ENCODE measurements at places on chromosomes 16 and 17.
A peak's percentile ranks its signal among the peaks of the same experiment; 100 is the strongest.

- no peak overlapping the region for H3K4me3 ChIP-seq
- peak overlapping the region; percentile 30 for H3K27ac ChIP-seq
- no peaks in the 10 kb centered on the region for H3K36me3 ChIP-seq
- peaks cover 33% of the 10 kb centered on the region for H3K4me1 ChIP-seq
Observed at GRCh38 chr17:17106756-17107155, 64.5 kb downstream of the MPRIP start.

DNA sequence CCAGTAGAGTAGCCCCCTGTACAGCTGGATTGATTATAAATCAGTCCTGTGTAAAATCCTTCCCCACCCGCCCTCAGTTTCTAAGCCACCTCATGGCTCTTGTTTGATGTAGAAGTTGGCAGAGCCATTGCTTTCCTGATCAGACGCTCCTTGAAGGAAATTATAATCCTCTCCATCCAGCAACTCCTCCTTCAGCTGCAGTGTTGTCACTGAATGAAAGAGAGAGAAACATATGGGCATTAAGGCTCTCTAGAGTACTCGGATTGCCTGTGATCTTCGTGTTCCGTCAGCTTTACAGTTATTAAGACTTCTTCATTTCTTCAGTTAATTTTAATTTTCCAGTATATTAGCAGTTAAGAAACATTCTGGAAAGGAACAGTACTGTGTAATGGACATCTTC is 14.3 kb downstream of the NME2 start:
- H3K4me1 ChIP-seq: no peaks in the 10 kb centered on the region
- H3K27ac ChIP-seq: no peak overlapping the region
- DNase-seq: no peak
- no peak overlapping the region for H3K4me3 ChIP-seq
- H3K27me3 ChIP-seq: no peaks in the 10 kb centered on the region

DNA sequence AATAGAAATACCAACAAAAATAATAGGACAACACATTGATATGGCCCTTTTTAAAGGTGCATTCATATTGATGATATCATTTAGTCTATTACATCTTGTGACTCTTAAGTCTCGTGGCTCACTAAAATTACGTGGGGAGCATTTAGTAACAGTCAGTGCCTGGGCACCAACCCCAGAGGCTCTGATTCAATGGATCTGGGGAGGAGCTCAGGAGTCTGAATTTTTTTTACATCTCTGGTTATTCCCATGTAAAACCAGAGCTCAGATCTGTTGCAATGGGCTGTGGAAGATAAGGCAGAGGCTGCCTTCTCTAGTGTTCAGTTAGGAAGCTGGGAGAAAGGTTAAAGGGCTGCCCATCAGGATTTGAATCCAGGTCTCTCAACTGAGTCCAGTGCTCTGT is 549.9 kb upstream of the CDH5 start:
- H3K27ac ChIP-seq: no peak overlapping the region
- no peak overlapping the region for H3K4me3 ChIP-seq

DNA sequence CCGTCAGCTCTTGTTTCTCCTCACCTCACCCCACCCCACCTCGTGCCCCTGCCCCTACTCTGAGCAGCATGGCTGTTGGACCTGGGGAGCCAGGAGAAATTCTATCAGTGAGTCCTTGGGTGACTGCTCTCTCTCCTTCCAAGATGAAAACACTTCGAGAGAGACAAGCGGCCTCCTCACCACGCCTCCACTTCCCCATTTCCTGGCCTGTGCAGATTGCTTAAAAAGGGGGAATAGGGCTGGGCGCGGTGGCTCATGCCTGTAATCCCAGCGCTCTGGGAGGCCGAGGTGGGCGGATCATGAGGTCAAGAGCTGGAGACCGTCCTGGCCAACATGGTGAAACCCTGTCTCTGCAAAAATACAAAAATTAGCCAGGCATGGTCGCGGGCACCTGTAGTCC is 9.5 kb downstream of the DLX4 start:
- no peaks in the 10 kb centered on the region for H3K36me3 ChIP-seq
- no peak overlapping the region for H3K4me3 ChIP-seq
- no peak overlapping the region for H3K27ac ChIP-seq

DNA sequence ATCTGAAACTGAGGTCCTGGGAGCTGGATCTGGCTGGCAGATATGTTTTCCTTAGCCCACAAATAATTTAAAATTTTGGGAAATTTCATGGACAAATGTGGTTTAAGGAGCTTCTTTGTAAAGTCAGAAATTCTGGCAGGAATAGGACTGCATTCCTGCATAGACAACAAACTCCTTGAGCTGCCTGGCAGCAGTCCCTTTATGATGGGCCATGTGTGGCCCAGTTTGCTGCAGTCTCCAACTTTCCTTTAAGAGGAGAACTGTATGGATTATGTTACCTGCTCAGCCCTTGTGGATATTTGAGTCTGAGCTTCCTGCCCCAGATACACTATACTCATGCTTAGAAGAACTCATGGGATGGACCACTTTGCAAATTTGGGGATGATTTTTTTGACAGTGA is 48.5 kb upstream of the HS3ST2 start:
- no peaks in the 10 kb centered on the region for H3K27me3 ChIP-seq
- H3K27ac ChIP-seq: peak overlapping the region; percentile 46
- DNase-seq: no peak
- no peaks in the 10 kb centered on the region for H3K36me3 ChIP-seq

- no peaks in the 10 kb centered on the region for H3K36me3 ChIP-seq
- H3K4me1 ChIP-seq: no peaks in the 10 kb centered on the region
- H3K4me3 ChIP-seq: no peak overlapping the region
- H3K27me3 ChIP-seq: no peaks in the 10 kb centered on the region
Observed at GRCh38 chr17:10216213-10216938, 18.0 kb upstream of the GAS7 start.

DNA sequence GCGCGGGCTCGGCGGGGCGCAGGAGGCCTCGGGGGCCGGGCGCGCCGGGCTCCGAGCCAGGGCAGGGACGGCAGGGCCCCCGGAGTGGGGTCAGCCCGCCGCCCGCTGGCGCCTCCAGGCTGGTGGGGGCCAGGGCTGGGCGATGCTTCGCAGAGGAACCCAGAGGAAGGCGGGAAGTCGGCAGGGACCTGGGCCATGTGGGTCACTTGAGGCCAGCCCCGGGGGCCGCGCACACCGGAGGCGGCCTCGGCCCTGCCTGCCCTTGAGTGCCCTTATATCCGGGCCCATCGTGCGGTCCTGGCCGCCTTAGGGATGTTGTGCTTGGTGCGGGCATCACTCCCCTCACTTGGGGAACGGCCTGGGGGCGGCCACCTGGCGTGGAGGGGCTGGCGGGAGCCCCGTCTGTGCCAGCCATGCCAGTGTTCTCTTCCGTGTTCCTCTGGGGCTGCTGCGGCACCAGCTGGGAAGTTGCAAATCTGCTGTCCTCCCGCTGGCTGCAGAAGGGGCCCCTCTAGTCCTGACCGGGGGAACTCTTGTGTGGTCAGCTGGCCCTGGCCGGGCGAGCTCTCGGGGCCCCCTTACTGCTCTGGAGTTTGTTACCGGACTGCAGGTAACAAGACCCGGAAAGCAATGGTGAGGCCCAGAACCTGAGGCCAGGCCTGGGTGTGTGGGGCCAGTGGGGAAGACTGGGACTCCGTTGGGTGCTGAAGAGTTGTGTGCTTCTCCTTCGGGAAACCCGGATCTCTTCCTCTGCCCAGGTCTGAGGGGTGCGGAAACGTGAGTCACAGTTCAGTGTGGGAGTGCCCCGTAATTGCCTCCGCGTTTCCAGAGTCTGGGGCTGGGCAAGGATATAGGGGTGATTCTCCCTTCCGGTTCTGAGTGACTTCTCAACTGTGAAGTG is 849 bp downstream of the CAPN15 start:
- H3K36me3 ChIP-seq: no peaks in the 10 kb centered on the region
- DNase-seq: no peak
- no peaks in the 10 kb centered on the region for H3K27me3 ChIP-seq
- peak overlapping the region; percentile 66 for H3K4me3 ChIP-seq
- H3K4me1 ChIP-seq: peaks cover 14% of the 10 kb centered on the region

DNA sequence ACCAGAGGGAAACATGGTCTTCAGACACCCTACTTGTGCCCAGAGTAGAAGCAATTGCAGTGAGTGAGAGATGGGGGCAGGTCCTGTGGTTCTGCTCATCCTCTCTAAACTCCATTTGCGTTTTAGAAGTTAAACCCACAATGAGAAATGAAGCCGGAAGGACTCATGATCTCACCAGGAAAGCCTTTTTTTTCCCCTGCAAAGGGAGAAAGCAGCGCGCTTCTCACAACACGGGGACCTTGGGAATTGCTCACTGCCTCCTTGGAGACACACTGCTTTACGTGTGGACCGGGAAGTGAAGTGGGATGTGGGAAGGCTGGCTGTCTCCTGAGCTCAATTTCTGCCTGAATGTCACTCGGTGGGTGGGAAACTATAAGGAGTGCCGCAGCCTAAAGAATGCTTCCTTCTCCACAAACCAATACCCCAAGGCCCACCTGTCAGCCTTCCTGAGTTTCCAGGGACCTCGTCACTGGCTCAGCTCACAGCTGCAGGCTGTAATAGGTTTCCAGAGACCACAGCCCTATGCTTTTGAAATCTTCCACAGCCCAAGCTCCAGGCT is 365.4 kb downstream of the XYLT1 start:
- no peak for DNase-seq
- H3K4me1 ChIP-seq: no peaks in the 10 kb centered on the region
- H3K36me3 ChIP-seq: no peaks in the 10 kb centered on the region
- H3K27ac ChIP-seq: no peak overlapping the region
- no peak overlapping the region for H3K4me3 ChIP-seq
- H3K27me3 ChIP-seq: no peaks in the 10 kb centered on the region

DNA sequence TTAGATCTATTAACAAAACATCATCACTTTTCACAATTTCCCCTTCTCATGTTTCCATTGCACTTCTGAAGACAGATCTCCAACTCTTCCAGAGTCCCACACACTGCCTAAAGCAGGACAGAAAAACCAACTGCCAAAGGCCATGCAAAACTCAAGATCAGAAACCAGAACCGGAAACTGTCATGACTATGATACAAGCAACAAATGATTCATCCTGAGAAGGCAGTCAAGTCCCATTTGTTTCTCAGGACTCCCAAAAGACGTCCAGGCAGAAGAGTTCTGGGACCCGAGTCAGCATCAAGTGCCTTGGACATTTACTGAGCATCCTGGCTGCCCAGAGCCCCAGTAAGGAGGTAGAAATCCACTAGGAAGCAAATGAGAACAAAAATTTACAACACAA is 38.8 kb downstream of the ERN1 start:
- H3K36me3 ChIP-seq: peaks cover 3% of the 10 kb centered on the region
- no peak overlapping the region for H3K4me3 ChIP-seq
- peaks cover 3% of the 10 kb centered on the region for H3K4me1 ChIP-seq

DNA sequence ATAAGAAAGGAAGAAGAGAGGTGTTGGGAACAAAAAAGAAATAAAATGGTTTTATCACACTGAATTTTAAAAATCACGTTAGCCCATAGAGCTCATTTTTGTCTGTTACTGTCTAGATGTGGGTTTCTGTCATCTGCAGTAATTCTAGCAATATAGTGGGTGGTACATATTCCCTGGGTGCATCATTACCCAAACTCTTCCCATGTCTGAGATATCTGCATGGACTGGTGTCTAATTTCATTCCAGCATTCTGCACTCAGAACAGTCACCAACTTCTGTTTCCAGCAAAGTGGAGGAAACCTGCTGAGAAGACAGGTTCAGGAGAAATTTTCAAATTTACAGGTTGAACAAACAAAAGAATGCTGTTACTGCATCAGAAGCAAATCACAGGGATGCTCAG is 263.8 kb downstream of the CDH11 start:
- H3K27ac ChIP-seq: no peak overlapping the region
- H3K27me3 ChIP-seq: no peaks in the 10 kb centered on the region
- no peaks in the 10 kb centered on the region for H3K36me3 ChIP-seq
- DNase-seq: no peak
- H3K4me1 ChIP-seq: no peaks in the 10 kb centered on the region

DNA sequence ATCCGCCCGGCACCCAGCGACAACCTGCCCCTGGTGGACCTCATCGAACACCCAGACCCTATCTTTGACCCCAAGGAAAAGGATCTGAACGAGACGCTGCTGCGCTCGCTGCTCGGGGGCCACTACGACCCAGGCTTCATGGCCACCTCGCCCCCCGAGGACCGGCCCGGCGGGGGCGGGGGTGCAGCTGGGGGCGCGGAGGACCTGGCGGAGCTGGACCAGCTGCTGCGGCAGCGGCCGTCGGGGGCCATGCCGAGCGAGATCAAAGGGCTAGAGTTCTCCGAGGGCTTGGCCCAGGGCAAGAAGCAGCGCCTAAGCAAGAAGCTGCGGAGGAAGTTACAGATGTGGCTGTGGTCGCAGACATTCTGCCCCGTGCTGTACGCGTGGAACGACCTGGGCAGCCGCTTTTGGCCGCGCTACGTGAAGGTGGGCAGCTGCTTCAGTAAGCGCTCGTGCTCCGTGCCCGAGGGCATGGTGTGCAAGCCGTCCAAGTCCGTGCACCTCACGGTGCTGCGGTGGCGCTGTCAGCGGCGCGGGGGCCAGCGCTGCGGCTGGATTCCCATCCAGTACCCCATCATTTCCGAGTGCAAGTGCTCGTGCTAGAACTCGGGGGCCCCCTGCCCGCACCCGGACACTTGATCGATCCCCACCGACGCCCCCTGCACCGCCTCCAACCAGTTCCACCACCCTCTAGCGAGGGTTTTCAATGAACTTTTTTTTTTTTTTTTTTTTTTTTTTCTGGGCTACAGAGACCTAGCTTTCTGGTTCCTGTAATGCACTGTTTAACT is 1.0 kb downstream of the NOG start:
- peaks cover 40% of the 10 kb centered on the region for H3K4me1 ChIP-seq
- H3K4me3 ChIP-seq: peak overlapping the region; percentile 62
- no peak for DNase-seq
- no peaks in the 10 kb centered on the region for H3K27me3 ChIP-seq
- no peaks in the 10 kb centered on the region for H3K36me3 ChIP-seq
